ENCODE measurements at places on chromosomes 12 and 14. TPM values are rescaled to one million over a fixed set of nuclear protein-coding genes. Genes with fewer than 3 reads are reported as not detected.

- no peak overlapping the region for H3K4me3 ChIP-seq
- DNase-seq, result no peak
- H3K27ac ChIP-seq, result no peak overlapping the region
- no peaks in the 10 kb centered on the region for H3K4me1 ChIP-seq
- no peaks in the 10 kb centered on the region for H3K27me3 ChIP-seq
- H3K36me3 ChIP-seq, result no peaks in the 10 kb centered on the region
Measured at GRCh38 chr14:65533736-65534404, 121.3 kb downstream of the FUT8 start.

GRCh38 chr14:68404652-68405183, 388.1 kb downstream of the ZFP36L1 start:
- peaks cover 3% of the 10 kb centered on the region for H3K4me1 ChIP-seq
- no peaks in the 10 kb centered on the region for H3K27me3 ChIP-seq
- no peak for DNase-seq
- H3K27ac ChIP-seq, result no peak overlapping the region
- no peak overlapping the region for H3K4me3 ChIP-seq

GRCh38 chr14:61553730-61554641, 141.3 kb upstream of the HIF1A start:
- H3K36me3 ChIP-seq, result no peaks in the 10 kb centered on the region
- H3K4me3 ChIP-seq, result no peak overlapping the region
- no peaks in the 10 kb centered on the region for H3K27me3 ChIP-seq
- H3K27ac ChIP-seq, result no peak overlapping the region
- H3K4me1 ChIP-seq, result no peaks in the 10 kb centered on the region

DNA sequence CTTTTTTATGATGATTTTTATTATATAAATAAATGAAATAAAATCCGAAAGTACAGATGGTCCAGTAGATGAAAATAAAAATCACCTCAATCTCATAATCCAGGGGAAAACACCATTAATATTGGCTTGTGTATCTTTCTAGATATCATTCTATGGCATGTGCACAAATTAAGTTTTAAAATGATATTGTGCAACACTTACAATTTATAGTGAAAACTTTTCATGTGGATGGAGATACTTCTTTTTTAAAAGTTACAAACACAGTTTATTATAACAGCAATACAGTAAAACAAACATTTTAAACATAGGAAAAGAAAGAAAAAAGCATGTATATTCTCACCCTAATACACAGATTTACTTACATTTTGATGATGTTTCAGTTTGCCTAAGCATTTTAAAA, 98.9 kb upstream of the RMST start:
- H3K27me3 ChIP-seq, result no peaks in the 10 kb centered on the region
- H3K36me3 ChIP-seq, result no peaks in the 10 kb centered on the region
- no peak overlapping the region for H3K4me3 ChIP-seq
- no peak overlapping the region for H3K27ac ChIP-seq

DNA sequence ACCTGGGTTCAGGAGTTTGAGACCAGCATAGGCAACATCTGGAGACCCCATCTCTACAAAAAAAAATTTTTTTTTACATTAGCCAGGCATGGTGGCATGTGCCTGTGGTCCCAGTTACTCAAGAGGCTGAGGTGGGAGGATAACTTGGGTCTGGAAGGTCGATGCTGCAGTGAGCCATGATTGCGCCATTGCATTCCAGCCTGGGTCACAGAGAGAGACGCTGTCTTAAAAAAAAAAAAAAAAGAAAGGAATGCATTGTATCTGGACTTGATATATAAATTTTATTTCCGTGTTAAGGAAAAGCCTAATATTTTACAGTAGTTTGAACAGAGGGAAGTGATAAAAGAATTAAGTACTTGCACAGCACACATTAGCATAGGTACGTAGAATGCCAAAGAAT, 97.2 kb downstream of the ZC3H14 start:
- no peak overlapping the region for H3K27ac ChIP-seq
- H3K27me3 ChIP-seq, result no peaks in the 10 kb centered on the region
- H3K4me1 ChIP-seq, result no peaks in the 10 kb centered on the region

DNA sequence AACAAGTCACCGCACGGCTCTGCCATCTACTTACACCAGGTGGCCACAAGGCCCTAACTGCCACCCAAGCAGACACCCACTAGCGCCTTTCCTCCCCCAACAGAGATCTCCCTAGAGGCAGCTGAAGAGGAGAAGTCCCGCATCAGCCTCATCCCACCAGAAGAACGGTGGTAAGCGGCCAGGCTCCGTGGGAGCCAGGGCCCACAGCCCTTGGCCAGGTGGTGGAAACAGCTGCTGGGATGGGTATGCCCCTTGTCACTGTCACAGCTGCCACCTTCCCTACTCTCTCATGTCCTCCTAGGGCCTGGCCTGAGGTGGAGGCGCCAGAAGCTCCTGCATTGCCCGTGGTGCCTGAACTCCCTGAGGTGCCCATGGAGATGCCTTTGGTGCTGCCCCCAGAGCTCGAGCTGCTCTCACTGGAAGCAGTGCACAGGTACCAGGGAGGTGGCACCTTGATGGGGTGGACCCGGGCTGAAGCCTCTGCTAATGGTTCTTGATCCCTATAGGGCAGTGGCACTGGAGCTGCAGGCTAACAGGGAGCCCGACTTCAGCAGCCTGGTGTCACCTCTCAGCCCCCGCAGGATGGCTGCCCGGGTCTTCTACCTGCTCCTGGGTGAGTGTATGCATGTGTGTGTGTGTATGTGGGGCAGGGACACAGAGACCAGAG, 7.5 kb downstream of the REC8 start:
- peak; percentile 68 for DNase-seq
- H3K36me3 ChIP-seq, result no peaks in the 10 kb centered on the region
- H3K27me3 ChIP-seq, result no peaks in the 10 kb centered on the region
- no peak overlapping the region for H3K27ac ChIP-seq

The TEX52 gene
- not detected for total RNA-seq

DNA sequence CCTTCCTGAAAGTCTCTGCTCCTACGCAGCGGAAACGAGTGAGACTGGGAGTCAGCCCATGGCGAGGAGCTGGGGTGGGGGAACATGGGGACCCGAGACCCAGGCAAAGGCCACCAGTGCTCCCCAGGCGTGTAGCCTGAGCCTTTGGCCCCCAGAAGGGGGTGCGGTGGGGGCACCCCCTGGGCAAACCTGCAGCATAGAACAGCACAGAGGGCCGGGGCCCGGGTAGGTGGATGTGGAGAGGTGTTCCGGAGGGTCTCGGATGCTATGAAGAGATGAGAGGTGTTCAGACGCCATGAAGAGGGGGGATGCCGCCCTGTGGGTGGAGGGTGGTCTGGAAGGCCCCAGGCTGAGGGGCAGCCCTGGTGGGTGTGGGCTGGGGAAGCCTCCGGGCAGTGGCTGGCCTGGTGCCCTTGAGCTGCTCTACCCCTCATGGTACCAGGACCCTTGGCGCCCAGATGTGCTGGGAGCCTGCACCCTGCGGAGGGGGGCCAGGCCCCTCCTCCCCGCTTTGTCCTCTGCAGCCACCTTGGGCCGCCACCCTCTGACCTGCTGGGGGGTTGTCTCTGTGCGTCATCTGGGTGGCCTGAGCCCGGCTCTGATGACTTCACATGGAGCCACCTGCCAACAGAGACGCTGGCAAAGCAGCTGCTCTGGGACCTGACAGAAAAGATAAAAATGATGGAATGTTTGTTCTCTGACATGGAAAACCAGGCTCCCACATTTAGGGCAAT, 83.4 kb downstream of the KIF26A start:
- H3K27ac ChIP-seq, result no peak overlapping the region
- peak; percentile 59 for DNase-seq
- H3K36me3 ChIP-seq, result no peaks in the 10 kb centered on the region
- no peak overlapping the region for H3K4me3 ChIP-seq
- no peaks in the 10 kb centered on the region for H3K4me1 ChIP-seq

DNA sequence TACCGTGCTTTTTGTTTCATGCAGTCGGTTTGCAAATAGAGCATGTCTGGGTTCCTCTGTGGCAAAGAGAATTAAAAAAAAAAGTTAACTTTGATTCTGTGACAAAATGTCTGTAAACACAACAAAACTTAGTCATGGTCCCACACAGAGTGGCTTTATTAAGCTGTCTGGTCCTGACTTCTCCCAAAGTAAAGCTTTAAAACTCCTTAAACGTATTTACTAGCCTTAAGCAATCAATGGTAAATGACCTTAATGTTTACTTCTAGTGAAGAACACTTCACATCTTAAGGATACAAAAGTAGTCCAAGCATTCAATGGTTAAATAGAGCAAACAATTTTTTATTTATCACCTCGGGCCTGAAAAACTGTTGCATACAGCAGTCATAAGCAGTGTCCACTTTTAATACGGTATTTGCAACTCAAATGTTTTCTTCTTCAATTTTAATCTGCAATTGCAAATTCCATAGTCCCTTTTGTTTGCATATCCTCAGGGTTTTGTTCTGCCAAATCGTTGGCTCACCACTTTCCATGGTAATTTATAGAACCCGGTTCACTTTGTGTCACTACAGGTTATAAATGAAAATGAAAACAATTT, 453.0 kb upstream of the MIS18BP1 start:
- H3K36me3 ChIP-seq, result no peaks in the 10 kb centered on the region
- H3K4me1 ChIP-seq, result no peaks in the 10 kb centered on the region
- no peaks in the 10 kb centered on the region for H3K27me3 ChIP-seq
- H3K4me3 ChIP-seq, result no peak overlapping the region
- no peak for DNase-seq

The TCP11L2 gene
- 50.9 TPM for total RNA-seq

- no peak for DNase-seq
- no peaks in the 10 kb centered on the region for H3K27me3 ChIP-seq
- H3K36me3 ChIP-seq, result no peaks in the 10 kb centered on the region
- H3K27ac ChIP-seq, result no peak overlapping the region
Measured at GRCh38 chr12:49684310-49684854, 22.8 kb downstream of the FMNL3 start.

- no peaks in the 10 kb centered on the region for H3K27me3 ChIP-seq
- H3K4me3 ChIP-seq, result no peak overlapping the region
- no peak for DNase-seq
- H3K36me3 ChIP-seq, result no peaks in the 10 kb centered on the region
- H3K4me1 ChIP-seq, result no peaks in the 10 kb centered on the region
Measured at GRCh38 chr12:111728795-111729194, 37.9 kb upstream of the ALDH2 start.

- no peak overlapping the region for H3K27ac ChIP-seq
- no peak for DNase-seq
- no peaks in the 10 kb centered on the region for H3K27me3 ChIP-seq
- peaks cover 4% of the 10 kb centered on the region for H3K36me3 ChIP-seq
- peaks cover 4% of the 10 kb centered on the region for H3K4me1 ChIP-seq
Measured at GRCh38 chr12:103820361-103820760, 20.7 kb downstream of the NT5DC3 start.

The TEAD4 gene
- total RNA-seq, result 29.0 TPM

- no peaks in the 10 kb centered on the region for H3K36me3 ChIP-seq
- H3K27ac ChIP-seq, result no peak overlapping the region
- H3K4me3 ChIP-seq, result no peak overlapping the region
- no peaks in the 10 kb centered on the region for H3K27me3 ChIP-seq
- no peaks in the 10 kb centered on the region for H3K4me1 ChIP-seq
Measured at GRCh38 chr14:30108975-30109700, 181.5 kb upstream of the PRKD1 start.

The FOXM1 gene
- total RNA-seq, result 0.84 TPM

- no peak overlapping the region for H3K4me3 ChIP-seq
- DNase-seq, result no peak
- no peaks in the 10 kb centered on the region for H3K4me1 ChIP-seq
- no peaks in the 10 kb centered on the region for H3K36me3 ChIP-seq
- no peaks in the 10 kb centered on the region for H3K27me3 ChIP-seq
Measured at GRCh38 chr14:61254808-61255526, 26.2 kb downstream of the TMEM30B start.

The ADIPOR2 gene
- total RNA-seq, result 50.5 TPM

- DNase-seq, result no peak
- no peaks in the 10 kb centered on the region for H3K27me3 ChIP-seq
- no peaks in the 10 kb centered on the region for H3K36me3 ChIP-seq
- H3K4me3 ChIP-seq, result no peak overlapping the region
- no peaks in the 10 kb centered on the region for H3K4me1 ChIP-seq
Measured at GRCh38 chr12:128442096-128442495, 175.1 kb downstream of the TMEM132C start.

The NKX2-1 gene
- total RNA-seq, result not detected

DNA sequence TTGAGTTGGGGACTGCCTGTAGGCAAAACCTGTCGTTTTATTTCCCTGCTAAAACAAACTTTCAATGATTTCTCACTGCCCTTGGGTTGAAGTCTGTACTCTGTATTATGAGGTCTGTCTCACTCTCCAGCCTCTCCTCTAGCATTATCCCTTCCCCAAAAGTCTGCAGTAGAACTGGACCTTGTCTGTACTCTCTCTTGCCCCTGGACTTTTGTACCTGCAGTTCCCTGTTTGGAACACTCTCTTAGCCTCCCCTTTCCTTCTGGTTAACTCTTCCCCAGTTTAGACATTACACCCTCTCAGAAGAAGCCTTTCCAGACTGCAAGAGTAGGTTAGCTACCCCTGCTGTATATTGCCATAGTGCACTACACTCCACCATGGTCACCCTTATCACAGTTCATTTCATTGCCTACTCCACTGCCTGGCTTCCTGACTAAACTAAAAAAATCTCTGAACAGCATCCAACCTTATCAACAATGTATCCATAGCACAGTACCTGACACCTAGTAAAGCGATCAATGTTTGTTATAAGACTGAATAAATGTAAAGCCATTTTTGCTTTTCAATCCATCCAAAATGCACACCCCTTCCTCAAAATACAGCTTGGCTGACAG, 3.6 kb upstream of the AJUBA start:
- no peak for DNase-seq
- no peak overlapping the region for H3K4me3 ChIP-seq
- no peaks in the 10 kb centered on the region for H3K27me3 ChIP-seq
- no peak overlapping the region for H3K27ac ChIP-seq
- no peaks in the 10 kb centered on the region for H3K36me3 ChIP-seq

The ANO2 gene
- 27.8 TPM for total RNA-seq

- peaks cover 10% of the 10 kb centered on the region for H3K4me1 ChIP-seq
- no peak overlapping the region for H3K27ac ChIP-seq
- DNase-seq, result no peak
- H3K36me3 ChIP-seq, result no peaks in the 10 kb centered on the region
- H3K27me3 ChIP-seq, result no peaks in the 10 kb centered on the region
Measured at GRCh38 chr14:33914676-33915516, 36.0 kb downstream of the EGLN3 start.

GRCh38 chr12:106096376-106096775, 42.4 kb downstream of the NUAK1 start:
- no peak for DNase-seq
- peak overlapping the region; percentile 69 for H3K27ac ChIP-seq
- H3K36me3 ChIP-seq, result no peaks in the 10 kb centered on the region

DNA sequence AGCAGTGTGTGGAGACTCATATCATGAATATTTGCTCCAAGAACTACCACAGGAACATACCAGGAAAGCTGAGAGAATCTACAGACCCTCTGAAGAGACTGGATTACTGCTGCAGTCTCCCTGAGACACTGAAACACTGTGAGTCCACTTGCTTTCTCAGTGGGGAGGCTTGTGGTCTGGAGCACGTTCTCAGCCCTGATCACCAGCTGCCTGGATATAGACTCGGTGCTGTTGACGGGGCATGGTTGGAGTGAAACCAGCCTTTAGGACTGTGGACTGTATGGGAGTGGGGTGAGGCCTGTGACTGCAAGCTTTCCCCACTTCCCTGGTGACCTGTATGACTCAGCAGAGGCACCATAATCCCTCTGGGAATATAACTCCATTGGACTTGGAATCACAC, 525.8 kb upstream of the FBXO33 start:
- no peaks in the 10 kb centered on the region for H3K4me1 ChIP-seq
- no peak overlapping the region for H3K27ac ChIP-seq
- no peak overlapping the region for H3K4me3 ChIP-seq
- DNase-seq, result no peak
- H3K36me3 ChIP-seq, result no peaks in the 10 kb centered on the region

- no peaks in the 10 kb centered on the region for H3K36me3 ChIP-seq
- H3K27me3 ChIP-seq, result no peaks in the 10 kb centered on the region
- no peak overlapping the region for H3K4me3 ChIP-seq
- H3K27ac ChIP-seq, result no peak overlapping the region
Measured at GRCh38 chr12:86601550-86602308, 345.5 kb upstream of the MGAT4C start.
